ENCODE measurements at places on chromosomes 7 and 10.

- DNase-seq: no peak
Observed at GRCh38 chr7:128318691-128319090, 25.0 kb downstream of the RBM28 start.

DNA sequence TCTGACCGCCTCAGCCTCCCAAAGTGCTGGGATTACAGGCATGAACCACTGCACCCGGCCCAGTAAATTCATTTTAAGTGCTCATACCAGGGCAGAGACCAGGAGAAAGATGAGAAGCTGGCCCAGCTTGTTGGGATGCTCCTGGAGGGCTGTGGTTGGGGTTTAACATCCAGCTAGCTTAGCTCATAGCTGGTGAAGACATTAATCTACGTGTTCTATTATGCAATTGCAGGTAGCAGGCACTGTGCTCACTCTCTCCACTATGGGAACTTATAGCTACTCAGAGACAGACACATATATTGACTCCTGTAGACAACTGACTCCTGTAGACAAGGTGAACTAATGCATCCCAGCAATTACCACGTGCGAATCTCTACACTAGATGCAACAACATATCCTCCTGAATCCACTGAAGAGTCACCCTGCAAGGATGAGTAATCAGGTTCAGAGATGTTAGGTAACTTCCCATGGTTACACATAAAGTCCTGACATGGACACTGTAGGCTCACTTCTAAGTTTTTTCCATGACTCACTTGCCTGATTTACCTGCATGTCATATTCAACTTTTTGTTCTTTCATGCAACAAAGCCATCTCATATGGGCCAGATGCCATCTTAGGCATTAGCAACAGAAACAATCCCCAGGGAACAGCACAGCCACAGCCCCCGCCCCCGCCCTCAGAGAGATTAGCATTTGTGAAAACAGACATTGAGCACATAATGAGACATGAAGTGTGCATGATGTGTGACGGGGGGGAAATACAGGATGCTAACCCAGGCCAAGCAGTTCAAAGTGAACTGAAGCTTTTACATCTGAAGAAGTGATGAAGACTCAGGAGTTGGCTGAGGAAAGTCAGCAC is 37.2 kb downstream of the ERLIN1 start:
- no peak for DNase-seq

DNA sequence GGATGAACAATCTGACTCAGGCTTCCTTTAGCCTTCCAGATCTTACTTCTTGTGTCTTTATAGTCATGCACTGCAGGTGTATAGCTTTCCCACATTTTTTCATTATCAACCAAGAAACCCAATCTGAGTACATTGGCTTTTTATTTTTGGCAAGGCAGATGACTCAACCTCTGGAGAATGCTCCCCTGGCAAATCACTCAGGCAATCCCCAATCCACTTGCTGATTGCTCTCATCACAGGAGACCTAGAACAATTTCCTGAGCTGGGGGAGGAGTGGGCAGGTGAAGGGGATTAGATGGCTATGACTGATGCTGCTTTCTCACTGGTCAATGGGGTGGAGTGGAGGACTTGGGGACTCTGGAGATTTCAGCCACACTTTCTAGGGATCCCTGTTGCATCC is 134.4 kb downstream of the SLC16A9 start:
- DNase-seq: no peak

DNA sequence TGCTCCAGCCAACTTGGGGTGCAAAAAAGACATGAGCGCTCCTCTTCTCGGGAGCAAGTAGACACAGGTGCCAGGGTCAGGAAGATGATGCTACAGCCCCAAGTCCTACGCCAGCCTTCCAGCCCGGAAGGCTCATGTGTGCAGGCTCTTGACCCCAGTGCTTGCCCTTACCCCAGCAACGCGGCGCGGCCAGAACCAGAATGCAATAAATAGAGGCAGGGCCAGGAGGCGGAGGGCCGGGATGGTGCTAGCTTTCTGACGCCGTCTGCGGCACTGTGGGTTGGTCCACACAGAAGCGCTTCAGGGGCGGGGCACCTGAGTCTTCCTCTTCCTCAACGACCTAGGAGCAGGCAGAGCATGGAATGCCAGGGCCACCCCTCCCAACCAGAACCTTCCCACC is 15.0 kb upstream of the BAZ1B start:
- DNase-seq: no peak

DNA sequence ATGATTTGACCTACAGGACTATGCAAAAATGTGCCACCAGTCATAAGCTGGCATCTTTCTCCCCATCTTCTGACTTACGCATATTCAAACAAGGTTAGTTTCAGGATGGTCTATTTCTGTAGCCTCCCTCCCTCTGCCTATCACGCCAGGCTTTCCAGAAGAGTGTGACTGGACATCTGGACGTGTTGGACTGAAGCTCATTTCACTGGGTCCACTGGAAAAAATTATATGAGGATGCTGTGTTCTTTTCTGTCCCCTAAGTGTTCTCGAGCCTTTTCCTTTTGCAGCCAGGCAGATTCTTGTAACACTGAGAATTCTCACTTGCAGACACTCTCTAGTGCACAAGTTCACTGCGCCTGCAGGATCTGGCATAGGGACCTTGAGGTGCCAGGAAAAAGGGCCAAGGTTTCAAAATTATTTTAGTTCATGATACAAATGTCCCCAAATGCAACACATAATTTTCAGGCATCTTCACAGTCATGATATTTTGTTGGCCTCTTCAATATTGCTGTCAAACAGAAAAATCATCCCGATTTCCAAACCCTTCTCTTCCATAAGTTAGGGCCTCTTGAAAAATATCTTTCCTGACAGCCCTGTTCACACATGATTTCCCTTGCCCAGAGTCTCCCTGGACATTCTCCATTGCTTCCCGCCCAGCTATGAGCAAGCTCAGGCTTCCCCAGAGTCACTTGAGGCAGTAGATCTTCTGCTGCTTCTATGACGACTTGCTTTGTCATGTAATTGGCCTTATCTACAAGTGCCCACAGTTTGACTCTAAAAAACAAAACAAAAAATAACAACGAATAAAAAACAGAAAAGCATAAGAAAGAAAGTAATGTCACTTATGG is 170.4 kb downstream of the BMPER start:
- no peak for DNase-seq

- no peak for DNase-seq
Observed at GRCh38 chr7:105935250-105935649, 27.8 kb upstream of the CDHR3 start.

DNA sequence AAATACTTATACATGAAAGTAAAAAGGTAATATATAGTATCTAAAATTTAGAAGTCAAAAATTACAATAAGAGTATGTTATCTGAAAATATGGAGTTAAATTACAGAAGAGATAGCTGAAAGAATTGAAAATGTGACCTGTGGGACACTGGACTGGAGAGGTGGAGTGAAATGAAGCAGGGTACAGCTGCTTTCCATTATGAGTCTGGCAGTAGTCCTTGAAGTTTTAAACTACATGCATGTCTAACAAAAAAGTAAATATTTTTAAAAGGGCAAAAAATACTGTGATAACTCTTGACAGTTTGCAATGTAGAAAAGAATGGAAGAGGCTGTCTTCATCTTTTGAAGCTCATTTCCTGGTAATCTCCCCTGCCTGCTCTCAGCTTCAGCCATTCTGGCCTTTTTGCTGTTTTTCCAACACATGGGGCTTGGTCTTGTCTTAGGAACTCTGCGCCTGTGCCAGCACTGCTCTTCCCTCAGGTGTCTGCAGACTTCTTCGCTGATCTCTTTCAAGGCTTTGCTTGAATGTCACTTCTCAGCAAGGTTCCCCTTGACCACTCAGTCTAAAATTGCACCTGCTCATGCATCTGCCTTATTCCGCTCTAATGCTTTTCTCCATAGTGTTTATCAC is 36.9 kb downstream of the PTPRZ1 start:
- DNase-seq: no peak

GRCh38 chr7:133853706-133854276 is 273.3 kb upstream of the LRGUK start:
- DNase-seq: peak; percentile 53

- DNase-seq: no peak
Observed at GRCh38 chr10:110667620-110668343, 23.6 kb downstream of the RBM20 start.

- DNase-seq: no peak
Observed at GRCh38 chr10:117656385-117657367, 114.1 kb downstream of the EMX2 start.

DNA sequence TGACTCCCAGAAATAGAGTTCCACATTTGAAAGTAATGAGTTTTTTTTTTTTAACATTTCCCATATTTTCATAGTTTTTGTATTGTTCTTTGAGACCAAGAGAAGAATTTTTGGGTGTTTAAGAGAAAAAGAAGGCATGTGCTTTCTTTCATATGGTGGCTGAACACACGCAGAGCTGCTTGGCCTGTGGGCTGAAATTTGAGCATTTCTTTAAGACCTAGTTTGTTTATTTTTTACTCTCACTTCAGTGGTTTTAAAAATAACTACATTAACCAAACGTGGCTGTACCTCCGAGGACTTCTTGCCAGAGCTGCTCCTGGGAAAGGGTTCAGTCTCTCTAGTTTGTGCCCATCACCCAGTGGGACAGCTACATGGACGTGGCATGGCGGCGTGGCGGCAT is 58.3 kb downstream of the INPP5A start:
- DNase-seq: no peak

GRCh38 chr7:74587435-74588126 is 69.9 kb upstream of the GTF2I start:
- peak; percentile 75 for DNase-seq

DNA sequence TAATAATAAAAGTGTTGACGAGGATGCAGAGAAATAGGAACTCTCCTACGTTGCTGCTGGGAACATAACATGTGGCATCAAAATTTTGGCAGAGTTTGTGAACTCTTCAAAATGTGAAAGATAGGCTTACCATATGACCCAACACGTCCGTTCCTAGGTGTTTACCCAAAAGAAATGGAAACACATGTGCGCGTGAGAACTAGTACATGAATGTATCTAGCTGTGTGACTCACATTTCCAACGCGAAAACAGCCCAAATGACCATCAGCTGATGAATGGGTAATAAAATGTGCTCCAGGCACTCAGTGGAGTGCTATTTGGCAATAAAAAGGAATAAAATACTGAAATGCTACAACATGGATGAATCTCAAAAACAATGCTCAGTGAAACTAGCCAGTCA is 10.4 kb upstream of the ELFN1 start:
- DNase-seq: no peak

DNA sequence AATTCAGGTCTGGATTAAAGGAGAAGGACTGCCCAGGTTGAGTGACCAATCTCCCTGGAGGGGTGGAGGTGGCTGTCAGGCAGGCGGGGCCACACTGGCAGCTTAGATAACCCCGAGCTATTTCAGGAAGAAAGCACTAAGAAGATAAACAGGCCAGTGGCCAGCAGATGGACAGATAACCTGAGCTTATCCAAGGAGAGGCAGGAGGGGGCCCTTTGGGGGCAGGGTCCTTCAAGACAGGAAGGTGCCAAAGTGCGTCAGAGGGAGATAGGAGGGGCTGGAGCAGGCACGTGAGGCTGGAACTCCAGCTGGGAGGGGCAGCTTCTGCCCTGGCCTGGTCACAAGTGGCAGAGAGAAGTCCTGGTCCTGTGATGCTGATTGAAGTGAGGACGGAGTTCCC is 29.8 kb upstream of the PODXL start:
- no peak for DNase-seq

GRCh38 chr7:38744746-38745145 is 113.6 kb upstream of the AMPH start:
- no peak for DNase-seq

- DNase-seq: no peak
Observed at GRCh38 chr10:57218382-57218781, 857.3 kb upstream of the ZWINT start.

DNA sequence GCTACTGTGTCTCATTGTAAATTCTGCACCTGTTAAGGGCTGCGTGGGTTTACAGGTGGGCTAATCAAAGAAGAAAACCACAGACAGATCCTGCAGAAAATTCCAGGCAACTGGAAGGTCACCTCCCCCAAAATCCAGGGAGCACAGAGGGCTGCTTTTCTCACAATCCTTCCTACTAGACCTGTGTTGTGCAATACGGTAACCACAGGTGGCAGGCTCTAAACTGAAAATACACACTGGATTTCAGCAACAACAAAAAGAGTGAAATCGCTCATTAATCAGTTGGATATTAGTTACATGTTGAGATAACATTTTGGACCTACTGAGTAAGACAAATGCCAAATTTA is 83.2 kb downstream of the SLC16A9 start:
- DNase-seq: no peak

GRCh38 chr10:36880898-36881297 is 244.5 kb upstream of the ANKRD30A start:
- DNase-seq: no peak

DNA sequence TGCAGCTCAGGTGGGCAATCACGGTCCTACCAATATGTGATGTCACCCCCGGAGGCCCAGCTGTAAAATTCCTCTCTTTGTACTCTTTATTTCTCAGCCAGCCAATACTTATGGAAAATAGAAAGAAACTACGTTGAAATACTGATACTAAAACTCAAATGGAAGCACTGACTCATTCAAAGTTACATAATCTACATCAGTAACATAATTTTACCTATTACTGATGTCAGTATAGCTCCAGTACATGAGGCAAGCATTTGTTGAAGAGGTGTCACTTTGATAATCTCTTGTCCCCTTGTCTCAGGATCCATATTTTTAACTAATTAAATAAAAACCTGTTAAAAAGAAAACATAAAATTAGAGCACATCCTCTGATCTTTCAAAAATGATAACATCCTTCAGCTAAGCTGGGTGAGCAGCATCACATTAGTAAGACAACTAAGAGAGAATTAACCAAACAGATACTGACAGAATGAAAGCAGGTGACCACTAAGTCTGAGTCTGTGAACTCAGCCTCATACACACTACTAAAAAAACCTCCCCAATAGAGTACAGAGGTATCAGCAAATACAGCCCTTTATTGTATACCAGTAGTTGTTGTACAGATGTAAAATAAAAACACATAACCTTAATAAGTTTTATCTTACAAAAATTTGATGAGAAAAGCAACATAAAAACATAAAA is 17.6 kb downstream of the SLC25A40 start:
- DNase-seq: no peak

GRCh38 chr10:103192451-103193106 is 493 bp downstream of the NT5C2 start:
- DNase-seq: peak; percentile 86

DNA sequence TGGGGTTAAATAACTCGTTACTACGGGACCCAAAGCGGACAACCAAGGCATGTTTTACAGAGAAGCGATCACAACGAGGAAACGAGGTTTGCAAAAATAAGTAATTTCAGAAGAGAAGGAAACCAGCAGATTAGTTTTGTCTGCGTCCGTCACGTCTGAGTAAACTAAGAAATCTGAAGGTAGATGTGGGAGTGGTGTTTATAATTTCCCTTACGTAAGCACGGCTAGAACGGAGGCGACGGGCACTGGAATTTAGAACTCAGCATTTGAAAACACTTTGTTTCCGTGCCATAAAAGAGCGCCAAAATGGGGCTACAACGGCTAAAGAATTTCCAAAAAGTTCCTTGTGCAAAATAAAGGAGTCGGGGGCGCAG is 718 bp upstream of the UMAD1 start:
- DNase-seq: no peak

- no peak for DNase-seq
Observed at GRCh38 chr10:75231672-75232581, 3.8 kb downstream of the COMTD1 start.

GRCh38 chr7:136919820-136920219 is 51.4 kb downstream of the CHRM2 start:
- no peak for DNase-seq

GRCh38 chr10:1648648-1649047 is 88.7 kb downstream of the ADARB2 start:
- no peak for DNase-seq

- DNase-seq: no peak
Observed at GRCh38 chr10:8006274-8006999, 48.1 kb upstream of the GATA3 start.

Data from ecto neural progenitor cell (in vitro differentiated cells).